ENCODE measurements at places on chromosomes 13 and 19. TPM values are rescaled to one million over a fixed set of nuclear protein-coding genes. Genes with fewer than 3 reads are reported as not detected.

DNA sequence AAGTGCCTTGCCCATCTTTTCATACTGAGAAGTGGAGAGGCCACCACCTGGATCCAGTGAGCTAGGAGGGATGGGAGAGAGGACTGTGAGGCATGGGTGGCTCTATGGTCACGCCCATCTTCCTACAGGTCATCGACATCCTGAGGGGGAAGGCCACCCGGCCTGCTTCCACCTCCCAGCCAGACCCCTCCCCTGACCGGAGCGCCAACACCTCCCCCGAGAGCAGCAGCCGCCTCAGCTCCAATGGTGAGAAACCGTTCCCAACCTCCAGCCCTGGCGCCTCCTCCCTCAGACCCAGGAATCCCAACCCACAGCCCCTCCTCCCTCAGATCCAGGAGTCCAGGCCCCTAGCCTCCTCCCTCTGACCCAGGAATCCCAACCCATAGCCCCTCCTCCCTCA lies 10.1 kb downstream of the BCL3 start:
- H3K4me1 ChIP-seq, result peaks cover 20% of the 10 kb centered on the region
- H3K4me3 ChIP-seq, result no peak overlapping the region
- H3K27ac ChIP-seq, result no peak overlapping the region
- H3K27me3 ChIP-seq, result no peaks in the 10 kb centered on the region
- no peak for DNase-seq
- peaks cover 6% of the 10 kb centered on the region for H3K36me3 ChIP-seq

DNA sequence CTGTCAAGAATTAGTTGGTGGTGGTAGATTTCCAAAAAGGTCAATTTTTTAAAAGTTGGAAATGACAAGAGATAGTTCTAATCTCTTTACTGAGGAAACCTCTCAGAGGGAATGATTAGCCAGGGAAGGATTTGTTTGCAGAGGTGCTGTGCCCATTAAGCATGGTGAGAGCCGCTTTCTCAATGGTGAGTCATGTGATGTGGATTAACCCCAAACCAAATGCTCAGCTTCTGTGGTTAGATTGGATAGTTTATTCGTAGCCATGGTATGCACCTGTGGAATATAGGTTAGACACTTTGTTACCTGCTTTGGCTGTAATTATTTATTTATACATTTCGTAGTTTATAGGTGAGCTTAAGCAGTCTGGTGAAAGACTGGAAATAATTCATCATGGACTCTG lies 7.1 kb downstream of the HNRNPM start:
- peaks cover 38% of the 10 kb centered on the region for H3K36me3 ChIP-seq
- peak; percentile 90 for DNase-seq
- peak overlapping the region; percentile 10 for H3K27ac ChIP-seq
- peak overlapping the region; percentile 3 for H3K4me3 ChIP-seq
- H3K4me1 ChIP-seq, result peaks cover 46% of the 10 kb centered on the region

- no peaks in the 10 kb centered on the region for H3K27me3 ChIP-seq
- no peak overlapping the region for H3K27ac ChIP-seq
- DNase-seq, result no peak
Observed at GRCh38 chr19:31749231-31749630, 400.0 kb upstream of the TSHZ3 start.

GRCh38 chr13:90551253-90551652 lies 796.2 kb upstream of the MIR17HG start:
- H3K27ac ChIP-seq, result no peak overlapping the region
- H3K27me3 ChIP-seq, result no peaks in the 10 kb centered on the region
- no peak for DNase-seq

DNA sequence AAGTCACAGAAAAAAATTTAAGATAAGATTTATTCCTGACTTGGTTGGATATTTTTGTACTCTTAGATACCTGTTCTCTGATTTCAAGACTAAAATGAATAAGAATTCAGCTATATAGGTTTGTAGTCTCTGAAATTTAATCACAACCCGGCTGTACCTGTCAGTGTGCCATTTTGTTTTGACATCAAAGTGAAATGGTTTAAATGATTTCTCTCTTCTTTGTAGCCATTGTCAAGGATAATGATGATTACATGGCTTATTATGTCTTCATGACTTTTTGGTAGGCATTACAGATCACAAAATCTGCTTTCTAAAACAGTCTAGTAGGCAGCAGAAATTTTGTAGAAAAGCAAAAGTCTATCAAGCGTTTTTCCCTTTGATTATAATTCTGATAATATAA lies 72.5 kb downstream of the PCDH17 start:
- no peaks in the 10 kb centered on the region for H3K27me3 ChIP-seq
- no peak overlapping the region for H3K27ac ChIP-seq
- H3K4me3 ChIP-seq, result no peak overlapping the region

DNA sequence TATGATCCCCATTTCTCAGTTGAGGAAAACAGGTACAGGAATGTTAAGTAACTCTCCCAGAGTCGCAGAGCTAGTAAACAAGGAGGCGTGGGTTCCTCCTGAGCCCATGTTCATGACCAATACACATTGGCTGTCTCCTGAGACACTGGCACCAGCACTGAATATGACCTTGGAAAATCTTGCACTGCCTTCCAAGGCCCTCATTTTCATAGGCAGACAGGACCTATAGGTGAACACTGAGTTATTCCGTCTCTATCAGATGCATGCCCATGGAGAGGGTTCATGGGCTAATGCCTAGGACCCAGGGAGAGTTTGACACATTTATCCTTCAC lies 504.8 kb downstream of the RFC3 start:
- H3K4me3 ChIP-seq, result no peak overlapping the region
- no peak for DNase-seq
- H3K27ac ChIP-seq, result no peak overlapping the region
- no peaks in the 10 kb centered on the region for H3K27me3 ChIP-seq

DNA sequence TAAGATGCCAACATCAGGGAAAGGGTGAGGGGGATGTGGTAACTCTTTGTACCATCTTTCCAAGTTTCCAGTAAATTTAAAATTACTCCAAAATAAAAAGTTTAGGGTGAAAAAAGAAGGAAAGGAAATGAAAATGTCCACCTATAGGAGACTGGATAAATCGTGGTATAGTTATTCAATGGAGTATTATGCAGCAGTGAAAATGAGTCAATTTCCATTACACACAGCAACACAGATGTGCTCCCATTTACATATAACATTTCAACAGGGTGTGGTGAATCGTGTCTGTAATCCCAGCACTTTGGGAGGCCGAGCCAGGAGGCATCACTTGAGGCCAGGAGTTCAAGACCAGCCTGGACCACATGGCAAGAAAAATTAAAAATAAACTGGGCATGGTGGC lies 7.4 kb upstream of the ZNF541 start:
- H3K36me3 ChIP-seq, result no peaks in the 10 kb centered on the region
- DNase-seq, result no peak
- peaks cover 39% of the 10 kb centered on the region for H3K4me1 ChIP-seq
- H3K4me3 ChIP-seq, result no peak overlapping the region

GRCh38 chr13:99969919-99970650 lies 1.5 kb downstream of the ZIC5 start:
- no peaks in the 10 kb centered on the region for H3K27me3 ChIP-seq
- H3K27ac ChIP-seq, result peak overlapping the region; percentile 61
- peak overlapping the region; percentile 94 for H3K4me3 ChIP-seq
- no peaks in the 10 kb centered on the region for H3K4me1 ChIP-seq
- DNase-seq, result peak; percentile 62
- H3K36me3 ChIP-seq, result no peaks in the 10 kb centered on the region

- H3K27me3 ChIP-seq, result no peaks in the 10 kb centered on the region
- H3K36me3 ChIP-seq, result no peaks in the 10 kb centered on the region
- H3K4me3 ChIP-seq, result no peak overlapping the region
- DNase-seq, result no peak
- no peak overlapping the region for H3K27ac ChIP-seq
Observed at GRCh38 chr13:35702316-35702715, 225.8 kb upstream of the MAB21L1 start.

DNA sequence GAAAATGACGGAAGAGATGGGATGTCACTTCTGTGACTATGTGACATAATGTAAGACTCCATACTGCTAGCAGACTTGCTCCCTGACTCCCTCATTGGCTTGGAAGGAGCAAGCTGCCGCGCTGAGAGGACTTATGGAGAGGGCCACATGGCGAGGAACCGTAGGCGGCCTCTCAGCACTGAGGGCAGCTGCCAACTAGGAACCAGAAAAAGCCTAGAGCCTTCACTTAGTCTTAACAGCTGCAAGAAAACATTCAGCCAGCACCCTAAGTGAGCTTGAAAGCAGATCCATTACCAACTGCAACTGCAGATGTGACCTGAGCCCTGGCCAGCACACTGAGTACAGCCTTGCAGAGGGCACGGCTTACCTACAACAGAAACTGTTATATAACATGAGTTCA lies 33.9 kb downstream of the USP12 start:
- no peaks in the 10 kb centered on the region for H3K4me1 ChIP-seq
- H3K36me3 ChIP-seq, result peaks cover 4% of the 10 kb centered on the region
- no peak for DNase-seq
- no peak overlapping the region for H3K4me3 ChIP-seq
- H3K27ac ChIP-seq, result no peak overlapping the region

KIR2DL3 gene
- not detected for total RNA-seq

PCSK4 gene
- total RNA-seq, result 27.3 TPM

BRME1 gene
- 13.7 TPM for total RNA-seq

EBI3 gene
- not detected for total RNA-seq

SPHK2 gene
- total RNA-seq, result 18.4 TPM

PNMA8A gene
- total RNA-seq, result not detected
